RWPE2 (cell line): ENCODE measurements at places on chromosomes 3 and 15.
A peak's percentile ranks its signal among the peaks of the same experiment; 100 is the strongest.

DNA sequence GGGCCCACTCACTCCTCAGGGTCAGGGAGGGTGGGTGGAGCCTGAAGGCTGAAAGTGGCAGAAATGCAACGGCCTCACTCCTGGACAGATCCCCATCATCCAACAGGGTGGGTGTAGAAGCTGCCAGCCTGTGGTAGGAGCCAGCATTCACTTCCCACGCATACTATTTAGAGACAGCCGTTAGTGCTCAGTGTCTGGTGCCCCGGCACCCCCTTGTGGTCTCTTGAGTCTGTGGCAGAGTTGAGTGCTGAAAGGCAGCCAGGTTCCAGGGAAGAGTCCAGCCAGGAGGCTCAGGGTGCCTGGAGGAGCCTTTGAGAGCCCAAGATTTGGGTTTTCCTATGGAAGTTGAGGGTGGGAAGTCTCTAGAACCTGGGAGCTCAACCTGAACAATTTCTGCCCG lies 2.1 kb upstream of the GNAT1 start:
- peak overlapping the region; percentile 7 for H3K27ac ChIP-seq
- H3K27me3 ChIP-seq: peaks cover 16% of the 10 kb centered on the region
- no peak overlapping the region for H3K4me3 ChIP-seq
- peaks cover 39% of the 10 kb centered on the region for H3K36me3 ChIP-seq

DNA sequence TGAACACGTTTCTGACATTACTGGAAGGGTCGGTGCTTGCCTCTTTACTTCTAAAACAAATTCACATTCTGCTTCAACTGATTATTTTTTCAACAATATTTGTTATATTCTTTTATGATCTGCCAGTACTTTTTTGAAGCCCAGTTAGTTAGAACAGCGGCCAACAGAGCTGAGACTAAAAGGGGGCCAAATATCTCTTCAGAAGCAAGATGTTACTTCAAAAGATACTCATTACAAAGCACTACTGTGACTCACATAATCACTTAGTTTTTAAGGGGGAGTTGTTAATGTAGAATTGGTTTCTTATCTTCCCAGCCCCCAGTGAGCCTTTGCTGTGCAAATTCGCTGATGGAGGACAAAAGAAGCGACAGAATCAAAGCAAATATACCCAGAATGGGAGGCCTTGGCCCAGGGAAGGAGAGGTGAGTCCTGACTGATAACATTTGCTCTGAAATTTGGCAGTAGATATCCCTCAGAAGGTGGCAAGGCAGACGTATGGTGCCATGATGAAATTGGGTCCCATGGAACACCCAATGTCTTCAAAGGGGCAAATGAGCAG lies 587.8 kb downstream of the RBMS3 start:
- H3K4me3 ChIP-seq: no peak overlapping the region
- no peaks in the 10 kb centered on the region for H3K27me3 ChIP-seq
- DNase-seq: no peak
- H3K36me3 ChIP-seq: no peaks in the 10 kb centered on the region
- H3K4me1 ChIP-seq: no peaks in the 10 kb centered on the region

DNA sequence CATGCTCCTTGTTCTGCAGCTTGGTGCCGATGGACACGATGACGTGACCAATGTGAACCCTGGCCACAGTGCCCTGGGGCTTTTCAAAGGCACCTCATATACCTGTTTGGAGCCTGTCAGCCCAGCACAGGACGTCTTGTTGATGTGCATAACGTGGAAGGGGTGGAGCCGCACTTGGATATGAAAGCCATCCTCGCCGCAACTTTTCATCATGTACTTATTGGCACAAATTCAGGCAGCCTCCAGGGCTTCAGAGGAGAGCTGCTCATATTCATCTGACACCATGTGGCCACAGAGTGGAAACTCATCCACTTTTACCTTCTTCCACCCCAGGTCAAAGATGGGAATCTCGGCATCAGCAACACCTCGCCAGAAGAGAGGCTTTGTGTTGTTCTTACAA lies 24.7 kb downstream of the POPDC2 start:
- no peak overlapping the region for H3K4me3 ChIP-seq
- H3K36me3 ChIP-seq: no peaks in the 10 kb centered on the region
- no peak for DNase-seq
- no peak overlapping the region for H3K27ac ChIP-seq

GRCh38 chr3:30524357-30525040 lies 81.9 kb upstream of the TGFBR2 start:
- no peaks in the 10 kb centered on the region for H3K27me3 ChIP-seq
- H3K4me3 ChIP-seq: no peak overlapping the region

GRCh38 chr15:72168131-72168807 lies 29.3 kb downstream of the GRAMD2A start:
- H3K4me1 ChIP-seq: peaks cover 27% of the 10 kb centered on the region
- peak; percentile 90 for DNase-seq
- no peaks in the 10 kb centered on the region for H3K36me3 ChIP-seq
- peak overlapping the region; percentile 95 for H3K27ac ChIP-seq
- no peak overlapping the region for H3K4me3 ChIP-seq
- H3K27me3 ChIP-seq: no peaks in the 10 kb centered on the region

DNA sequence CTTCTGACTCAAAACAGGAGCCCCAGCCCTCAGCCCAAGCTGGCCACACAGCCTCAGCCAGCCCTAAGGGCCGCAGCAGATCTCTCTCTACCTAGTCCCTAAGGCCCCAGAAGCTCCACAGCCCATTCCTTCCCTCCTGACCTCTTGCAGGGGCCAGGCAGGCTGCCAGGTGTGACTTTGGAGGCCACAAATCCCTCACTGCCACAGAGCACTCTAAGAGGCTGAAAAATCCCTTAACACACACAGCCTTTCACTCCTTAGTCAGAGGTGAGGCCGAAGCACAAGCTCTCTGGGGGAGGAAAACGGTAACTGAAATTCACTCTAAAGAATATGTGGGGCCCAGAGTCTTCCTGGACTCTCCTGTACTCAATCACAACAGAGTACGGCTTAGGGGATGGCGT lies 23.3 kb downstream of the LRRC2 start:
- H3K27ac ChIP-seq: no peak overlapping the region
- H3K27me3 ChIP-seq: no peaks in the 10 kb centered on the region
- DNase-seq: no peak
- H3K4me1 ChIP-seq: no peaks in the 10 kb centered on the region
- H3K36me3 ChIP-seq: no peaks in the 10 kb centered on the region

GRCh38 chr15:89171136-89172072 lies 50.0 kb downstream of the RLBP1 start:
- no peak overlapping the region for H3K4me3 ChIP-seq
- no peaks in the 10 kb centered on the region for H3K27me3 ChIP-seq

- no peak for DNase-seq
- H3K27ac ChIP-seq: no peak overlapping the region
- H3K36me3 ChIP-seq: no peaks in the 10 kb centered on the region
- H3K4me3 ChIP-seq: no peak overlapping the region
- H3K27me3 ChIP-seq: no peaks in the 10 kb centered on the region
- H3K4me1 ChIP-seq: no peaks in the 10 kb centered on the region
Observed at GRCh38 chr3:36796161-36796560, 31.8 kb upstream of the DCLK3 start.

DNA sequence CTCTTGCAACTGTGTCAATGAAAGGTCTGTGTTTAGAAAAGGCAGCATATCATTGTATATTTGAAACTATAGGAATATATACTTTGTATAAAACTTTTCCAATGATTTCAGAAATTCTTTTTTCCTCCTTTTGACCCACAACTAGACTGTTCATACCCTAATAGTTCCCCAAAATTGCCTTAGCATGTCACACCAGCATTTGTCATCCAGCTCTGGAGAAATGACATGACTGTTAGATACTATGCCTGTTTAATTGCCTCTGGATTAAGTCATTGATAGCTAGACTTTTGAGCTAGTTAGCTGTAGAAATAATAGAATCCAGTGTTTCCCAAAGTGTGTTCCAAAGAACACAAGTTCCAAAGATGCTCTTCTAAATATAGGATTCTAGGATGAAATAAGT lies 32.4 kb downstream of the B3GALNT1 start:
- no peaks in the 10 kb centered on the region for H3K36me3 ChIP-seq
- no peak overlapping the region for H3K4me3 ChIP-seq
- H3K27ac ChIP-seq: no peak overlapping the region
- H3K4me1 ChIP-seq: peaks cover 8% of the 10 kb centered on the region
- no peaks in the 10 kb centered on the region for H3K27me3 ChIP-seq

- H3K4me1 ChIP-seq: no peaks in the 10 kb centered on the region
- no peak for DNase-seq
- no peak overlapping the region for H3K4me3 ChIP-seq
- H3K27ac ChIP-seq: no peak overlapping the region
- no peaks in the 10 kb centered on the region for H3K36me3 ChIP-seq
Observed at GRCh38 chr3:37519661-37520060, 342.0 kb upstream of the CTDSPL start.
